Hematopoietic multipotent progenitor cell treated with erythropoietin and hydrocortisone succinate and interleukin-3 and kit ligand, for 8 days (in vitro differentiated cells): ENCODE measurements at places on chromosomes 3 and 15.

GRCh38 chr3:128187495-128187894, 34.2 kb downstream of the EEFSEC start:
- DNase-seq: no peak

DNA sequence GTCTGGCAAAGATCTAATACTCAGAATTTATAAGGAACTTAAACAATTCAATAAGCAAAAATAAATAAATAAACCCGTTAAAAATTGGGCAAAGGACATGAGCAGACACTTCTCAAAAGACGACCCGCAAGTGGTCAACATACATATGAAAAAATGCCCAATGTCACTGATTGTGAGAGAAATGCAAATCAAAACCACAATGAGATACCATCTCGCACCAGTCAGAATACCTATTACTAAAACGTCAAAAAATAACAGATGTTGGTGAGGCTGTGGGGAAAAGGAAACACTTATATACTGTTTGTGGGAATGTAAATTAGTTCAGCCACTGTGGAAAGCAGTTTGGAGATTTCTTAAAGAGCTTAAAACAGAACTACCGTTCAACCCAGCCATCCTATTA, 188.0 kb upstream of the MRPL3 start:
- DNase-seq: no peak

- DNase-seq: peak; percentile 21
Measured at GRCh38 chr3:71066849-71067261, 516.7 kb downstream of the FOXP1 start.

DNA sequence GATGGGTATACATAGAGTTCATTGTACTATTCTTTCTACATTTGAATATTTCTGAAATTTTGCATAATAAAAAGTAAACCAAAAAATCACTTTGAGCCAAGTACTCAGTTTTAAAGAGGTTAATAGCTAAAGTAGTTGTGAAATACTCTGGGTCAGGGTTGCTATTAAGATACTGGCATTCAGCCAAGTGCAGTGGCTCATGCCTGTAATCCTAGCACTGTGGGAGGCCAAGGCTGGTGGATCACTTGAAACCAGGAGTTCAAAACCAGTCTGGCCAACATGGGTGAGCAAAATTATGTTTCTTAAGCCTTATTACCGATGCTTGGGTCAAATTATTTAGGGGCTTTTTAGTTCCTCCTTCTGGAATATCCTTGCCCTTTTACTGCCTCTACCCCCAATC, 122.0 kb upstream of the MELTF start:
- DNase-seq: peak; percentile 29

DNA sequence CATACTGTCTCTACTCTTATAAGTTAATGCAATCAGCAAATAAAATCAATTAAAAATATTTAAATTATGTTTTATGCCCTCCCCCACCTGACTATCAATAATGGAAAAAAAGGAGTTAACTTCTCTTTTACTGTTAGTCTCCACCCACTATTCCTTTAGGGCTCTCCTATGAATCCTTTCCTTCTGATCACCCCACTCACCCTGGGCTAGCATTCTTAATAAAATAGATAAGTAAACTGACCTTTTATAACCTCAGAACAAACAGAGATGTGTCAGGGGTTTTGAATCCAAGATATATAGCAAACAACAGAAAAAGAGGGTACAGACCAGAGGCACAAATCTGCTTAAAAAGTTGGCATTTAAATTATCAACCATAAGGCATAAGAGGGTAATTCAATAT, 116.1 kb upstream of the PLXND1 start:
- no peak for DNase-seq

DNA sequence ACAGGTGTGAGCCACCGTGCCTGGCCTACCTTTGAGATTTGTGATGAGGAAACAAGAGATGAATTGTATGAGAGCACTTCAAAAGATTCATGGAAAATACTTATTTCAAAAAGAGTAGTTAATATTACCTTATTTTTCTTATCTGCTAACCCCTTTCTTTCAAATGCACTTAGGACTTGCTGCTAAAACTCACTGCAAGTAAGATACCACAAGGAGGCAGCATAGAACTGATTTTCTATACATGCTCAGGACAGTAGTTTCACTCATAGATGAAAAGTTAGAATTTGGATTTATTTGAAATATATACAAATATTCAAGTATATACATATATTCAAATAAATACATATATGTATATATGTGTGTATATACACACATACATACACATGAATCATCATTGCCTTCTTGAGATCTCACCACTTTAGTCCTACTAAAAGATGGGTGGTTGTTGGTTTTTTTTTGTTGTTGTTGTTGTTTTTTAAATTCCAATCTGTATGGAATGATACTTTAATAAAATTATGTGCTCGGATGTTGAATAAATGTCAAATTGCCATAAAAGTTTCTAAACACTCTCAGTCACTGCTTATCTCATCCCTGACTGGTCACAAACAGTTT, 2.4 kb downstream of the CCNDBP1 start:
- DNase-seq: peak; percentile 77

GRCh38 chr15:56074481-56075265, 81.3 kb upstream of the NEDD4 start:
- no peak for DNase-seq

DNA sequence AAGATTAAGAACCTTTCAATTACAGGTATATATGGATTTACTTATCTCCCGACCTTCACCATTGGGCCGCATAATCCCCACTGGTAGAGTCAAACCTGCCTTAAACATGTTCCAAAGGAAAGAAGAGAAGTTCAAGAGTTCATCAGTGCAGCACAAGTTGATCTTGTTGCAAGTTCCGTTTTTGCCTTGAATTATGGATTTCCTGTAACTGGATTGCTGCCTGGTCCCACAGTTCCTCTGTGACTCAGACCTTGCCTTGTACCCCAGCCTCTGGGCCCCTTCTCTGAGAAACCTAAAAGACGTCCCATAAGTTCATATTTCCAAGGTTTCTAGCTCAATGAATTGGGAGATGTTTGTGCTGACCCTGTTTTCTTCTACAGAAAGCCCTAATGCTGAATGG, 112.5 kb upstream of the THBS1 start:
- no peak for DNase-seq

GRCh38 chr3:103388214-103388613, 953.4 kb downstream of the ZPLD1 start:
- DNase-seq: no peak

DNA sequence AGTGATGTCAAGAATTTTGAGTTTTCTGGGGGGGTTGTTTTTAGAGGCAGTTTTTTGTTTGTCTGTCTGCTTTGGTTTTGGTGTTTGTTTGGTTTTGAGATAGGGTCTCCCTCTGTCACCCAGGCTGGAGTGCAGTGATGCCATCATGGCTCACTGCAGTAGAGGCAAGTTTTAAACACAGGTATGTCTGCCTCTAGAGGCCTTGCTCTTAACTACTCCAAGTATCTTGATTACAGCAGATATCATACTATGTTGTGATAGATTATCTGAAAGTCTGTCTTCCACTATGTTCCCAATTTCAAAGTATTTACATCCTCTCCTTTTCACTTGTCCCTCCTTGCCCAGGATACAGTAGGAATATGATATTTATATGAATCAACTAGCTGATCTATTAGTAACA, 57.7 kb downstream of the ERC2 start:
- no peak for DNase-seq

DNA sequence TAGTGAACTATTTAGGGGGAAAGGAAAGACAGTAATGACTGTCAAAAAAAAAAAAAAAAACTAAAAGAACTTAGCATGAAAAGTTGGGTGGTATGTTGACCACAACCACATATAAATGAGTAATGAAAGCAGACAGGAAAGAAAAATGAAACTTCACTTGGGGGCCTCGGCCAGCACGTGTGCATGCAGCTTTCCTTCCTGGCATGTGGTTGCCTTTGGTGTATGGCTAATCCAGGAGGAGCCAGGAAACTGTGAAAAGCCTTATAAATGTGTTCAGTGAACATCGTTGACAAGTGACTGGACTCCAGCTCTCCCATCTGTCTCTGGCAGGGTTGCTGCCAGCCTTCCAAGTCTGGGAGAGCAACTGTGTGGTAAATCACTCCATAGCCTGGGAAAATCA, 195.1 kb downstream of the DTWD1 start:
- no peak for DNase-seq

DNA sequence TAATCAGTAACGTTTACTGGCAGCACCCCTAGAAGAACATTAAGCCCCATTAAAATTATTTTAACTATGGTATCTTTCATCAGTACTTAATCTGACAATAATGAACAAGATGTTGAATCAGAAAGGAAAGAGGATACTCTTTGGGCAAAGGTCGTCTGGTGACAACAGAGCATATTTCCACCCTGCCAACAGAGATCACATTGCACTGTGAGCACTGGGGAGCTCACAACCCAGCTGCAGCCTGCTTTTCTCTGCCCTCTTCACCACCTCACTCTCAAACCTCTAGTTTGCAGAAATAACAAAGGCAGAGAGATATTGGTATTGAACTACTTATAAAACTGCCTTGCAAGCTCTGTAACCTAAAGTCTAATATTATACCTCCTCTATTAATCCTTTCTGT, 130.0 kb downstream of the FBN1 start:
- DNase-seq: no peak

DNA sequence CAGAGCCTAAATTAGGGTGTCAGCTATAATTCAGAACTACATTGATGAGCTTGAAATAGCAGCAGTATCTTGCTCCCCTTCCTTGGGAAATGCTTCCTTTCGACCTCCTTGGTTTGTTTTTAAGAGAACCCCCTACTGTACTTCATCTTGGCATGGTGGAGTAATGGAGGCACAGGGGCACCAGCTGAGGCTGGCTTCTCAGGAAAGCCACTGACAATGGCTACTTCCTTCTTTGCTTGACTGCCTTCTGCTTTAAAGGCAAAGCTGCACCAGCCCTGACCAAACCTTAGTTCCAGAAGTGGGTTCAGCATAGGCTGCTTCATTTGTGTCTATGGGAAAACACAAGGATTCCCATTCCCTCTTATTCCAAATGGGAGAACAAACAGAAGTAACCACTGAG, 1.5 kb upstream of the FBXL22 start:
- DNase-seq: no peak

DNA sequence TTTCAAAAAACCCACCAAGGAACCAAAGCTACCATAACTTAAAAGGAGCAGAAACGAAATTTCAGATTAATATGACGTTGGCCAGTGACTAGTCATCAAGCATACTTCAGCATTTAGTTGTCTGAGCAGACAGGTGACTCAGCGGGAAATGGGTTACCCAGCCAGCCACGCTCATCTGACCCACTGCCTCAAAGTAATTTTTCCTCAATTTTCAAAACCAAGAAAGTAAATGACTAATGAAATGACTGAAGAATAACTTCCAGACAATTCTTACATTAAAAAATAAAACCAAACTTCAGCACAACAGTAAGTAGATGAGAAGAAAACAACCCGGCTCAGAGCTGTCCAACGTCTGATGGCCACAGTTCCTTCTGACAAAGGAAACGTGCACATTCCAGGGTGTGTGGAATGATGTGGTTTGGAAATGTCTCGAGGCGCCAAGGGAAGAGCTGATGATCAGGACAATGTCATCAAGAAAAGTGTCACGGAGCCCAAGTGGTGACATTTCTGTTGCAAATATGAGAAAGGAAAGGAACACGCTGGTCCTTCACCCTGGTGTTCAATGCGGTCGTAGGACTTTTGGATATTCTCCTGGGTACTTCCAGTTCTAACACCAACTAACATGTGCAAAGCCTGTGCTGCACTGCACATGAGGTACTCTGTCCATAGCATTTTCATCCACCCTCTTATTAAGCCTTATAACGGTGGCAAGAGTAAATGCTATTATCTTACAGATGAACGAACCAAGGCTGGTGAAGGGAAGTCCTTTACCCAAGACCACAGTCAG, 79.1 kb downstream of the FOXP1 start:
- no peak for DNase-seq

DNA sequence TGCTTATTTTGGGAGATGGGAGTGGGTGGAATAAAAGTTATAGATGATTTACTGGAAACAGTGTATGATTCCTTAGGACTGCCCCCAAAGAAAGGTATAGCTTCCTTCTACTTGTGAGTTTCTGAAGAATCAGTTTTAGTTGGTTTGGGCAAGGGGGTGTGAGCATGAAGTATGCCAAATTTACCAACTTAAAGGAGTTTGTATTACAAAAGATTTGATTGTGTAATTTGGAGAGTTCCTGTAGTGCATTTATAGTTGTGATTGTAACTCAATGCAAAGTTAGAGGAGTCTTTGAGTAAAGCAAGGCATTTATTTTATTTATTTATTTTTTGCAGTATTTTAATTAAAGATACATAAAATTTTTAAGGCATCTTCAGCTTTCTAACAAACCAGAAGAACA, 42.8 kb downstream of the TSC22D2 start:
- DNase-seq: peak; percentile 67

DNA sequence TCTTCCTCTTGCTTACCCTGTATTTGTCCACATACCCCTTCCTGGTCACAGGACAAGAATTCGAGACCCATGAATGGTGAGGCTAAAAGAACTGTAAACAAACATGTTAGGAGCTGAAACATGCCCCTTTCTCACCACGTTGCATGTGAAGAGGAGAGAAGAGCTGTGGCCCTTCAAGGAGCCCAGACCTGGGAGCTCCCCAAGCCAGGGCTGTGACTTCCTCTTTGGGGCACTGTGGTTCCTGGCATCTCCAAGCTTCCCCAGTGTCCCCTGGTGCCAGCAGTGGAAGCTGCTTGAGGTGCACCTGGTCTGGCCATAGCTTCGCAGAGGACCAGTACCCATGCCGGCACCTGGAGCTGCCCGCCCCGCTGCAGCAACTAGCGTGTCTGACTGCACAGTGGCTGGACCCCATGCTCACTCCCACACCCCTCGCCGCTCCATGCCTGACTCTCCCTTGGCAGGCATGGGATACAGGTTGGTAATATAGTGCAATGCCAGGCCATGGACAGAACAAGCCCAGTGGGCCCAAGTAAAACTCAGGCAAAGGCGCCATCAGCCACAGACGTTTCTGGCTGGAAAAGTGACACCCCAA, 9.9 kb downstream of the SPCS1 start:
- no peak for DNase-seq

GRCh38 chr3:188349351-188349901, 195.5 kb downstream of the LPP start:
- DNase-seq: no peak

- no peak for DNase-seq
Measured at GRCh38 chr3:7504886-7505775, 644.2 kb downstream of the GRM7 start.

DNA sequence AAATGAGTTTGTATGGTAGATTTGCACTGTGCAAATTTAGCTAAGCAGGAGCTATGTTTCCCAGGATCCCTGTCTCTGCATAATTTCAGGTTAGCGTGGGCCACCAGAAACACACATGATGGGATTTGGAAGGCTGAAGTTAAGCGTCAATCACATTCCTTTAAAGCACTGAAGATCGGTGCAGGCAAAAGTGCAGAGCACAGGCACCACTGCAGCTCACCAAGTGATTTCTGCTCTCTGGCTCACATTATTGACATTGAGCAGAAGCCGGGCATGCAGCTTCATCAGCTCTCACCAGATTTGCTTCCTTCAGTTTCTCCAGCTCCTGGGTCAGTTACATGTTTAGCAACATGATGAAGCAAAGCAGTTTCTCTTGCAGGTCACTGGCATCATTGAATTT, 256.4 kb upstream of the TGFBR2 start:
- DNase-seq: no peak

GRCh38 chr3:99532246-99532645, 106.1 kb upstream of the COL8A1 start:
- DNase-seq: peak; percentile 41
